ENCODE measurements at places on chromosomes 7 and 10. TPM values are rescaled to one million over a fixed set of nuclear protein-coding genes. Genes with fewer than 3 reads are reported as not detected.

The SLC29A4 gene
- total RNA-seq = 6.3 TPM

The PDZD7 gene
- 1.0 TPM for total RNA-seq

The LRRN3 gene
- 5.2 TPM for total RNA-seq

The LGI1 gene
- 9.4 TPM for total RNA-seq

The ACADSB gene
- total RNA-seq = 6.8 TPM

The AKR1C1 gene
- 9.9 TPM for total RNA-seq

The GPR85 gene
- total RNA-seq = 1.0 TPM

All from skeletal muscle tissue (tissue), 5 donors.